ENCODE measurements at places on chromosomes 5 and 9.

GRCh38 chr9:131393622-131394463 lies at the start of gene PRRC2B:
Gene PRRC2B, plus strand, starts transcription at chr9:131394086. Its CDS starts 36,059 bp downstream, at chr9:131430145.
- peak; percentile 82 for DNase-seq

- no peak for DNase-seq
Measured at GRCh38 chr9:77161191-77161590, 16.1 kb upstream of the VPS13A start.

- DNase-seq, result no peak
Measured at GRCh38 chr5:133611357-133612248, 738 bp downstream of the FSTL4 start.

DNA sequence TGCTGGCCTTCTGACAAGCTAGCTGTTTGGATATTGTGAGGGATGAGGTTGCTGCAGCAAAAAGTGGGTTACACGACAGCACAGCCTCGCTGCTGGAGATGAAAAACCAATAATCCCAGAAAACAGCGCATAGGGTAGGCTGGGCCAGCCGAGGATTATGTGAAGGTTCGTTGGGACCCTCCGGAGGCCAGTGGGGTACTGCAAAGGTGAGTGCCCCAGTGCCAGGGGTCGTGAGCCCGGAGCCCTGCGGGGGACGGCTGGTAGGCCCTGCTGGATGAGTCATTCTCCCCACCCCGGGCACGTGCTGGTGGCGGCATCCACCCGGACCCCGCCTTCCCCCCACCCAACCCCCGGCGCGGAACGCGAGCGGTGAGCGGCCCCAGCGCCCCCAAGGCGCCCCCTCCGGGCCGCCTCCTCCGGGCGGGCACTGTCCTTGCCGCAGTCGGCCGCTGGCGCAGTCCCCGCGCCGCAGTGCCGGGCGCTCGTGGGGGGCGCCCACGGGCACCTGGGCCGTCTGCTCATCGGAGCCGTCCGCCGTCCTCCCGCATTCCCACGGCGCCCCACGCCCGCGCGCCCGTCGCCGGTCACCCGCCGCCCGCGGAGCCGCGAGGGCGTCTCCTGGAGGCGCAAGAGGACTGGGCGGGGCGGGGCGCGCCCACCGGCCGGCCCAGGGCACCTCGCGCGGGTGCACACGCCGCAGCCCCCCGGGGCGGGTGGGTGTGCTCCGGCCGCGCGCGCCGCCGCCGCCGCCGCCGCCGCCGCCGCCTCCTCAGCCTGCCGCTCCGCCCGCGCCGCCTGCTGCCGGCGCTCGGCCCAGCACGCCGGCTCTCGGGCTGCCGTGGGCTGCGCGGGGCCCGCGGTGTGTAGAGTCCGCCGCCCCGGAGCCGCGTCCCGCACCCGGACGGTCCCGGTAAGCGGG lies at the start of gene PHF24:
Gene PHF24 (plus strand): TSS at position 794 of the 919 bp plus-strand sequence. CDS start 13,014 bp downstream, outside the sequence.
- DNase-seq, result peak; percentile 15

DNA sequence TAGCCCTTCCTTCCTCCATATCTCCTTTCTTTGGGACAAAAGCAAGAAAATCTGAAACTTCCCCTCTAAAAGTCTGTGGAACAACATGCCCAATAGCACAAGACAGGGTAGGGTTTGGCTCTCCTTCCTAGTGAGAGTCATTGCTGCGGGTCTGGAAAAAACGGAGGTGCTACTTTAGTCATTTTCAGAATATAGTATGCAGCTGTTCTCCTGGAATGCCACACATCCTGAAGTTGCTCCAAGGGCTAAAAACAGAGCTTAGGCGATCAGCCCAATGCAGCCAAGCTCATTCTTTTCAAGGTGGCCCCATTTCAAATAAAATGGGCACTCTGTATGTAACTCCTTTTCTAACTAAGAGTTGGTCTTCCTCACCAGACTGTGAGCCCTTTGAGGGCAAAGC lies 39.5 kb upstream of the MYOT start:
- no peak for DNase-seq

DNA sequence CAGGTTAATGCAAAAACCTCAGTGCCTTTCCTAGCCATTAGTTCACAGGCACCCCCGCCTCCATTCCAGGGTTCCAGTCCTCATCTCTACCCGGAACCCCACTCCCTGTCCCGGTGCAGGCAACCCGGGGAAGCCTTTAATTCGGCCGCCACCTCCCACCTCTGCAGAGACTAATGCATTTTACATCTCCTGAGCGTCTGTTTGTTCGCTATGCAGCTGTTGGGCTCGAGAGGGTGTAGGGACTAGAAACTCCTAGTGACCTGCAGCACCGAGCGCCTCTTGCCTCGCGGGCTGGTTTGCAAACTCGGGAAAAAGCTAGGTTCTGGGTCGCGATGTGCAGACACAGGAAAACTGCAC lies 3.6 kb downstream of the GDNF start:
- no peak for DNase-seq

DNA sequence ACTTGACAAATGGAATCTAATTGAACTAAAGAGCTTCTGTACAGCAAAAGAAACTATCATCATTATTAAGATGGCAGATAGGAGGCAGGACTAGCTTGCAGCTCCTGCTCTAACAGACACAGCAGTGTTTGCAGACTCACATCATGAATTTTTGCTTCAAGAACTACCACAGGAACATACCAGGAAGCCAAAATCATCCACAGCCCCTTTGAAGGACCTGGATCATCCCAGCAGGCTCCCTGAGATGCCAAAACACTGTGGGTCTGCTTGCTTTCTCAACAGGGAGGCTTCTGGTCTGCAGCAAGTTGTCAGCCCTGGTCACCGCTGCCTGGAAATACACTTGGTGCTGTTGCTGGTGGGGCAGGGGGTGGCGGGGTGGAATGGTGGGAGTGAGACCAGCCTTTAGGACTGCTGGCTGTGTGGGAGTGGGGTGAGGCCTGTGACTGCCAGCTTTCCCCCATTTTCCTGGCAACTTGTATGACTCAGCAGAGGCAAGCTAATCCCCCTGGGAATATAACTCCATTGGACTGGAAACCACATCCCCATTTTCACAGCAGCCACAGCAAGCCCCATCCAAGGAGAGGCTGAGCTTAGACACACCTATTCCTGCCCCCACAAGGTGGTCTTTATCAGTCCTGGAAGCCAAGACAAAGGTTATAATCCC lies 533.8 kb upstream of the CYLC2 start:
- no peak for DNase-seq

DNA sequence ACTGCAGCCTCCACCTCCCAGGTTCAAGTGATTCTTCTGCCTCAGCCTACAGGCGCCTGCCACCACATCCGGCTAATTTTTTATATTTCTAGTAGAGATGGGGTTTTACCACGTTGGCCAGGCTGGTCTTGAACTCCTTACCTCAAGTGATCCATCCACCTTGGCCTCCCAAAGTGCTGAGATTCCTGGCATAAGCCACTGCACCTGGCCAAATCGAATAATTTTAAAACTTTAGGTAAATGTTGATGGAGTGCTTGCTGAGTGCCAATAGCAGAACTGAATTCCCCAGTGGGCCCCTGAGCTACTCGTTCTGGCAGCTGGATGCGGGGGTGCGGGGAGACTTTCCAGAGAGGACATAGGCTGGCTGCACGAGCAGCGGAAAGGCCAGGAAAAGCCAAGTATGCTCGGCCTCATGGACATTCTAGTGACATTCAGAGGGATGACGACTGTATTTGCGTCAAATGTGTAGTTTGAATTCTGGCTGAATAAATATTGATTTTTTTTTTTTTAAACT lies 16.8 kb downstream of the TRAF2 start:
- no peak for DNase-seq

Measured in EH (cell line).